ENCODE measurements at places on chromosomes 16 and 17.

DNA sequence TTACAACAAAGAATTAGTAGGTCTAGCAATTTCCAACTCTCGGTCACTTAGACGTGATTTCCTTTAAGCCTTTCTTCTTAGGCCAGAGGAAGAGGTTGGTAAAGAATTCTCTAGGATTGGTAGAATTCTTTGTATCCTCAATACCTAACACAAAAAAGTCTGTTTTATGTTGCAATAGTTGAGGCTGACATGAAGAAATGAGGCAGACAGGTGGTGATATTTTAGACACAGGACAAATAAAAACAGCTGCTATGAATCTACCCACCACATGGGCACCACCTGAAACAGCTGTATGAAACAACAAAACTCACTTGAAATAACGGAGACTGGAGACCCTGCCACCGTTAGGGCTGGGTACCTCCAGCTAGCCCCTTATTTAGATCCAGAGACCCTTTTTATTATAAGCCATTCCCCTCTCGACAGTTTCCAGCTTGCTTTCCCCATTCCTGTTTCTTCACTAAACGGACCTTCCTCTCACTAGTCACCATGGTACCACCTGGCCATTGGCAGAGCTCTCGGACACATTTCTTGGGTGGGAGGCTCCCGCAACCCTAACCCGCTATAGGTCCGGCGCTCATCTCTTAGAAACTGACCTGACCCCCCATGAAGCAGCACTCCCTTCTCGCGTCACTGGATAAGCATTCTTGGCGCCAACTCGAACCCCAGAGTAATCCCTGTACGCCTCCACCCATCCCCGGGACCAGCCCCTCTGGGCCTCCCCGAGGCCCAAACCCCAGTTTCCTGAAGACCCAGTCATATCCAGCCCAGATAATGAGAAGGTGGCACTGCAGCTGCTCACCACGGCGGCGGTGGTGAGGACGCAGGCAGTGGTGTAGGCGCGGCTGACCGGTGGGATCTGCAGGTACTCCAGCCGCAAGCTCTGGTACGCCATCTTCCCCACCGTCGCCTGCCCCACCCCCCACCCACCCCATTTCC lies at the start of gene DERL2:
DERL2 (minus strand) TSS at position 909 of the 936 bp plus-strand sequence; CDS start at position 892, 17 bp downstream.
- no peak for DNase-seq

DNA sequence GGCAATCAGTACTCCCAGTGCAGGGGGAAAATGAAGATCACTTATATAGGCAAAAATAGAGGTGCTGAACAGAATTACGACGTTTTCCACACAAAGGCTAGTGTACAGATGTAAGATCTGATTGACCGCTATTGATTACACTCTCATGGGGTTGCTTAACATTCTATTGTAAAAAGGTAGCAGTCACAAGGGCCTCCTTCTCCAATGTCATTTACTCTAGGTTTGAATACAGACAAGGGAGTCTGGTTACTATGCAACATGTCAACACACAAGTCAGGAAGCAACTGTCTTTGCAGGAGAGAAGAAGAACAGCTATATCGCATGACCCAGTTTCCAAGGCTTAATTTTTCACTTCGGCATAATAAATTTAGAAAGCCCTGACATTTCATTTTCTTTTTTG lies 7.9 kb downstream of the KRT37 start:
- DNase-seq: no peak

DNA sequence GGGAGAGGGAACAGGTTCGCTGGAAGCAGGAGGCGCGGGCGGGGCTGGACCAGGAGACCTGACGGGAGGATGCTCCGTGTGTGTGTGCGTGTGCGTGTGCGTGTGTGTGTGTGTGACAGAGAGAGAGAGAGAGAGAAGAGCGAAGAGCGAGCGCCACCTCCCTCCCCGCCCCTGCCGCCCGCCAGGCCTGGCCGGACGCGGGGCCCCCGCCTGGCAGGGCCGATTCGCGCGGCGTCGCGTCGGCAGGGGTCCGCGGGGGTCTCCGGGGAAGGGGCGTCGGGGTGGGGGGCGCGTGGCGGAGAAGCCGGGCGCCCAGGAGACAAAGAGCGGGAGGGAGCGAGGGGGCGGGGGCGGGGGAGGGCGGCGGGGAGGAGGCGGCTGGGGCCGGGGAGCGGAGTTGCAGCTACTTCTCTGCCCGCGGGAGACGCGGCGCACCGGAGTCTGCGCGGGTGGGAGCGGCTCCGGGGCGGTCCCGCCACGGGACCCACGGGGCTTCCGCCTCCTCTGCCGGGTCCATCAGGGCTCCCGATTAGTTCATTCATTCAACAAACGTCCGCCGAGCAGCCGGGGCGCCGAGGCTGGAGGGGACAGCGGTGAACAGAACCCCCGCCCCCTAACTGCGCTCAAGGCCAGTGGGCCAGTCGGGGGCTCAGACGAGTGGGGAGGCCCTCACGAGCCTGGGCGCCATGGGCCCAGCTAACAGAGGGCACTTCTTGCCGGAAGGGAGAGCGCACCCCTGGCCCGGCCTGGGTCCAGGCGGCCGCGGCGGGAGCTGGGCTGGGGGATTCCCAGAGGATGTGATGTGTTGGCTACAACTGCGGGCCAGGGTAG lies at the start of gene SAMD14:
SAMD14 (minus strand) TSS at position 433 of the 831 bp plus-strand sequence. CDS start 5,201 bp downstream, outside the sequence.
- DNase-seq: peak; percentile 86

GRCh38 chr17:58391302-58391984 lies 25.9 kb downstream of the RNF43 start:
- DNase-seq: no peak

DNA sequence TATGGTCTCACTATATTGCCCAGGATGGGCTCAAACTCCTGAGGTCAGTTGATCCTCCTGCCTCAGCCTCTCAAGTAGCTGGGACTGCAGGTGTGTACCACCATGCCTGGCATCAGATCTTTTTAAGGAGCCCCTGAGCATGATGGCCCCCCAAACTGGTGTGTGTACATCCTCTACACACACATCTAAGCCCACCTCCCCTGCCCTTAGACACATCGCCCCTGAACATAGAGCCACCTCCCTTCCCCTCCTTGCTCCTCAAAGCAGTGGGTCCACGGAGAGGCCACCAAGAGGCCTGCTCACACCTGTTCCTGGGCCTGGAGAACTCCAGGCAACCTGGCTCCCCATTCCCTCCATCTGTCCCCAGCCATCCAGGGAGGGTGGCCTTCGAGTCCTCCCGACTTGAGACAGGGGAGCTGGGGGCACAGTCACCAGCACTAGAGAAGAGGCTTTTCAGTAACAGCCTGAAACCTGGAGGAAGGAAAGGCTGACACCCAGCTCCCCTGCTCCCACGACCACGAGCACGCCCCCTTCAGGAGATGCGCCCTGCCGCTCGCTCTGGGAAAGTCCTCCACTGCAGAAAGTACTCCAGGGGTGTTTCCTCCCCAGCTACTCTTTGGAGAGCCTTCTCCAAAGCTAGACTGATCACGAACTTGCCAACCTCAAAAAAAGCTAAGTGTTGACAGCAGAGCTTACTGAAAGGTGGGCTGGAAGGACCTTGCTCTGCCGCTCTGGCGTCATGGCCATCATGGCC lies 12.6 kb upstream of the PRR29 start:
- DNase-seq: no peak

DNA sequence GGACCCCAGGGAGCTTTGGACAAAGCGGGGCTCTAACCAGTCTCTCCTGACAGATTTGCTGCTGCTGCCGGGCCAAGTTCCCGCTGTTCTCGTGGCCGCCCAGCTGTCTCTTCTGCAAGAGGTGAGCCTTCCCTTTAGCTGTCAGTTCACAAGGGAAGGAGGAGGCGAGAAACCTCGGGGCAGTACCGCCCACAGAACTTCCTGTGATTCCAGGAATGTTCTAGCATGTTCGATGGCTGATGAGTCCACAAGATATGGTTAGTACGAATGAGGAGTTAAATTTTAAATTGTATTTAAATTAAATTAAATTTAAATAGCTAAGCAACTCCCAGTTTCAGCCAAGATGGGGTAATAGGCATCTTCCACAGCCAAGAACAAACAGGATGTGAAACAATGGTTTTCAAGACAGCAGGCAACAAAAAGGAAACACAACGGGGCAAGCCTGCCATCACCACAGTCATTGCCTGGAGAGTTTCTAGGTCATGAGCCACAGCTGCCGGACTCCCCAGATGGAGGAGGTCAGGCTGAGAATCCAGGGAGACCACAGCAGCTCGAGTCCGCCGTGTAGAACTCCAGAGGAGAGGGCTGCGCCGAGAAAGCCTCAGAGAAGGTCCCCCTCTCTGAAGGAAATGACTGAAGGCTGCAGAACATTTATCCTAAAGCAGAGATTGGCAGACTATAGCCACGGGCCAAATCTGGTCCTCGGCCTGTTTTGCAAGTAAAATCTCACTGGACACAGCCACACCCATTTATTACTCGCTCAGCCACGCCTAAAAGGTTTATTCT lies 9.5 kb upstream of the TCF25 start:
- DNase-seq: peak; percentile 70

DNA sequence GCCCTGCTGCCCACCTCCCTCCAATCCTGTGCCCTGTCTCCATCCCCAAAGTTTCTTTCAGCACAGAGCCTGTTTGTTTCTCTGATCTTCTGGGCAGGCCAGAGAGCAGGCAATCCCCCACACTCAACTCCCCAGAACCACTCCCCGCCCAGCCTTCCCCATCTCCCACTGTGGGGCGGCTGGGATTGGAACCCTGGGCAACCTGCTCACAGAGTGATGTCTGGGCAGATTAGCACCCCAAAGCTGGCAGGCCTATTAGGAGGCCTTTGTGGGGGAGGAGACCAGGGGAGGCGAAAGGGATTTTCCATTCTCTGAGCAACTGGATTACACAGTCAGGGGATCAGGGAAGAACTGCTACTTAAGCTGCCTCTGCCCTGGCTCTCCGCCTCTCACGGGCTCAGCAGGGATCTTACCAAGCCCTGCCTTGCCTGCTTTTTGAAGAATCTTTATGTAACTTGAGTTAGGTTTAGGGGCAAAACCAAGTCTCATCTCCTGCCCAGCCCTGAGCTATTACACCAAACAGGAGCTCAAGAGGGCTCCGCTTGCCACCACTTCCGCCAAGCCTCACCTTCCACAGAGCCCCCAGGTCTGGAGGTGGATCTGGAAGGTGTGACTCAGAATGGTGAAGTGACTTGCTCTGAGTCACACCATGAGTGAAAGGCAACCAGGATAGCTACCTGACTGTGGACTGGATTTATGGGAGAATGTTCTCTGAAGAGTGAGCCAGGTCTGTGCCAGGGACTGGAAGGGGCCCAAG lies 16.0 kb upstream of the LHX1 start:
- DNase-seq: no peak

- no peak for DNase-seq
Observed at GRCh38 chr16:12155235-12155634, 178.7 kb downstream of the SNX29 start.

- DNase-seq: no peak
Observed at GRCh38 chr17:75983501-75984181, 4.6 kb downstream of the TEN1 start.

- no peak for DNase-seq
Observed at GRCh38 chr16:82262244-82262643, 92.2 kb upstream of the MPHOSPH6 start.

DNA sequence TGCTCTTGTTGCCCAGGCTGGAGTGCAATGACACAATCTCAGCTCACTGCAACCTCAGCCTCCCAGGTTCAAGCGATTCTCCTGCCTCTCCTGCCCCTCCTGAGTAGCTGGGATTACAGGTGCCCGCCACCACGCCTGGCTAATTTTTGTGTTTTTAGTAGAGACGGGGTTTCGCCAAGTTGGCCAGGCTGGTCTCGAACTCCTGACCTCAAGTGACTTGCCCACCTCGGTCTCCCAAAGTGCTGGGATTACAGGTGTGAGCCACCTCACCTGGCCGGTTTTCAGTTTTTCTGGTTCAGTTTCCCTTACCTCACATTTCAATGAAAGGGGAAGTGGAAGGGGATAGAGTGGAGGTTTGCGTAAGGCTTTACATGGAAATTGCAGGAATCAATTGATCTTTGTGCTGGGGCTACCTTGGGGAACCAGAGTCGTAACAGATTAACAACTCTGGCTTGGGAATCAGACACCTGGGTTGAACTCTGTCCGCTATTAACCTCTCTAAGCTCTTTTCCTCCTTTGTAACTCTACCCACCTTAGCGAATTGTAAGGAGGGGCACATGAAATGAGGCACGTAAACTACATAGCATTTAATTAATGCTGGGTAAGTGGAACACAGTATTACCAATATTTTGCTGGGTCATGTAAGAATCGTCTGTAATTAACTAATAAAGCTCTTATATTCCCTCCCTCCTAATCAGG lies 3.2 kb downstream of the MPV17L start:
- no peak for DNase-seq

DNA sequence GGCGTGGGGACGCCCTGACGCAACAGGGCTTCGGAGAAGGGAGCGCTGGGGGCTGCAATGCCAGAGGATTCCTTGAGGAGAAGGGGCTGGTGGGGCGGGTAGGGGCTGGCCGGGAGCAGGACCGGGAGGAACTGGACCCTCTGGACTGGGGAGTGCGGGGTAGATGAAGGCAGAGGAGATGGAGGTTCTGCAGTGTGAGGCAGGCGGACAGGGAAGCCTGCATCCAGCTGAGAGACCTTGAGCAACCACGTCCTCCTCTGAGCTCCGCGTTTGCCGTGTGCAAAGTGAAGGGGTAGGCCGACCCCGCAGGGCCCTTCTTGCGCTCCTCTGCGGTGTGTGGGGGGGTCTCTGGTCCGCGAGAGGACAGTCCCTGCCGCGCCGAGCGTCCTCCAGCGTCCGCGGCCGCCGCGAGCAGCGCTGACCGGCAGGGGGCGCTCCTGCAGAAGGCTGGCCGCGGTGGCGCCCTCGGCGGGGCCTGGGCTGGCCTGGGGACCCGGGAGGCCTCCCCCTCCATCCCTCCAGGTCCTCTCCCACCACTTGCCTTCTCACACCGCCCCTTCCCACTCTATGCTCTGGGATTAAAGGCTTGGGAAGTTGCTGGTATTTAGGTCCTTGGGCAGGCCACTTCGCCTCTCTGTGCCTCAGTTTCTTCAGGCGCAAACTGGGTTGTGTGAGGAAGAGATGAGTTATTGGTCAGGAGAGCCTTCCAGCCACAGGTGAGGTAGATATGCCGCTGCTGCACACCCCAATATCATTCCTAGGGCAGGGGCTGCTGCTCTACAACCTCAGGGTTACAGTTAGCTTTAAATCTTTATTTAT lies 9.6 kb upstream of the WNT9B start:
- peak; percentile 65 for DNase-seq

GRCh38 chr17:38579934-38580333 lies 25.8 kb downstream of the SRCIN1 start:
- no peak for DNase-seq

GRCh38 chr17:52524096-52524637 lies 365.7 kb upstream of the CA10 start:
- DNase-seq: peak; percentile 1

- no peak for DNase-seq
Observed at GRCh38 chr17:20927308-20927977, 115.4 kb downstream of the USP22 start.

- no peak for DNase-seq
Observed at GRCh38 chr17:12927541-12928425, 90.0 kb downstream of the ELAC2 start.

DNA sequence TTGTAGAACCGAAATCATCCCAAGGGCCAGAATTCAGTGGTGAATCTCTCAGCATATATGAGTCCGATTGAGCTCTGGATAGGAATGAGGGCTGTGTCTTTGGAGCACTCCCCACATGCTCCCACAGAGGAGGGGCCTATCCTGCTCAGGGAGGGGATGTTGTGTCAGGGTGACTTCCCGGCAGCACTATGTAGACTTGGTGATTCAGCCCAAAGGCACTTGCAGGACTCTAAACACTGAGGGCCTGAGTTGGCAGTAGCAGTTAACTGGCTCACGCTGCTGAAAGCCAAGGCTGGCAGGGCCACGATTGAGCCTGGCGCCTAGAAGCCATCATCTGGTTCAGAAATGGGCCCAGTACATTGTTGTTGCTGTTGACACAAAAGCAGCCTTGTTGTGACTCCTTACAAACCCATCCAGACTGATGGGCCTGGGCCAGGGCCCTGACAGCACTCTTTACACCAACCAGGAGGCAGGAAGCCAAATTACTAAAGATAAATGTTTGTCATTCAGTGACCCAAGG lies 31.9 kb downstream of the NMT1 start:
- DNase-seq: no peak

GRCh38 chr17:82389379-82389778 lies 17.8 kb downstream of the UTS2R start:
- DNase-seq: no peak
